ENCODE measurements at places on chromosomes 3 and 15. TPM values are rescaled to one million over a fixed set of nuclear protein-coding genes. Genes with fewer than 3 reads are reported as not detected.

The LRRN1 gene
- polyA plus RNA-seq, result 0.20 TPM

The CYP11A1 gene
- 10.2 TPM for polyA plus RNA-seq

The UROC1 gene
- not detected for polyA plus RNA-seq

DNA sequence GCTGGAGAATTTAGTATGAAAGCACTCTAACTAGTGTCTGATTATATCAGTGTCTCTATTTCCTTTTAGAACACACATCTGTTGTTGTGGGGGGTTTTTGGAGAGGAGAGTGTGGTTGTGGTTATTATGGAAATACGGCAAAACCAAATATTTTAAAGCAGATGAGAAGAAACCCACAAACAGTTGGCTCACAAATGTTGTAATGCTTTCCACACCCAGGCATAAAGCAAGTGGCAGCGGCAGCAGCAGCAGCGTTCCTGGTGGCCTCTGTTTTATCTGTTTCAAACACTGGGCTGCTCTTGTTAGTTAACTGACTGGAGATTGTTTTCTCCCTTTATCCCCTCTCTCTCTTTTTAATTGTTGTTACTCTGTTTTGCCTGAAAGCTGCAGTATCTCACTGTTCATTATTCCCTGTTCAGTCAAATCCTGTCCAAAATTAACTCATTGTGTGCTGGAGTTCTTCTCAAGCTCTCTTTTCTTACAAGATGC lies 1045.5 kb upstream of the NR2F2 start:
- no peak for DNase-seq

DNA sequence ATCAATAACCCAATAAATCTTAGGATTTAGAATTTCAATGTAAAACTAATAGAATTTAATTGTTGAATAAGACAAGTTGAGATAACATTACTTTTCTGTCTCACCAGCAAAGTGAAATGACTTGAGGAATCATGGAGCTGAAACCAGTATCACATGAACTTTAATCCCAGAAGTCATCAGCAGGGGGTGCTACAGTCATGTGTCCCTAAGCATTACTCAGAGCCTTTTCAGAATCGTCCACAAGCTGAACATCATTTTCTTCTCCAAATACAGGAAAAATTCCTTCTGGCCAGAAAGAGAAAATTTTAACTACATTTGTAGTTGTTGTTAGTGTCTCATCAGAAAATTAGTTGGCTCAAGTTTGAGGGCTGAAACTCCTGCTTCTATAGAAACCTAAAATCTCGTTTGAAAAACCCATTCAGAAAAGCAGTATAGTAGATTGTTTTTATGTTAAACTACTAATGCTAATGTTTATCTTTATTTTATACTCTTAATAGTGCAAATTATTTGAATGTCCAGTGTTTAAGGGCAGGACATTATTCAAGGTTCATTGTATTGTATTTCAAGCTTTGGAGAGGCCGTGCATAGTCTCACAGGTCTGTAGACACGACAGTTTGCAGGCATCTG lies 384.1 kb downstream of the PLOD2 start:
- DNase-seq, result peak; percentile 84

Data from stomach (tissue), 19 donors.